ENCODE measurements at places on chromosomes 13 and 19.
A peak's percentile ranks its signal among the peaks of the same experiment; 100 is the strongest.

DNA sequence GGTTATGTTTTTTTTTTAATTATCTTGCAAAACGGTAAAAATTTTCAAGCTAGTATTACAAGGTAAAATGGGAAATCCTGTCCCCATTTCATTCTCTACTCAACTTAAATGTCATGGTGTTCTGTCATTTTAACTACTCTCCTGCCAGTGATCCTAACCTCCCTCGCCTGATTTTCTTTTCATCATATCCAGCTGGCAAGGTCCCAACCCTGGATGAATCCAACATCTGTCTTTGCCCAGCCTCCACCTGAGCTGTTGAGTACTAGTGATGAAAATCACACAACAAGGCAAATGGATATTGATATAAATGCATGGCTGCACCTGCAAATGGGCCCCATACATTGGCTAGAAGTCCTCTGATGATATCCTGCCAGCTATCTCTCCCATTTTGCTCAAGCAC is 6.9 kb upstream of the CDK8 start:
- H3K4me1 ChIP-seq: no peaks in the 10 kb centered on the region
- no peak for DNase-seq
- H3K36me3 ChIP-seq: no peaks in the 10 kb centered on the region
- no peak overlapping the region for H3K4me3 ChIP-seq

- peaks cover 18% of the 10 kb centered on the region for H3K4me1 ChIP-seq
- no peak overlapping the region for H3K4me3 ChIP-seq
- no peaks in the 10 kb centered on the region for H3K27me3 ChIP-seq
- peak; percentile 70 for DNase-seq
Measured at GRCh38 chr13:49669735-49670309, 21.5 kb downstream of the EBPL start.

DNA sequence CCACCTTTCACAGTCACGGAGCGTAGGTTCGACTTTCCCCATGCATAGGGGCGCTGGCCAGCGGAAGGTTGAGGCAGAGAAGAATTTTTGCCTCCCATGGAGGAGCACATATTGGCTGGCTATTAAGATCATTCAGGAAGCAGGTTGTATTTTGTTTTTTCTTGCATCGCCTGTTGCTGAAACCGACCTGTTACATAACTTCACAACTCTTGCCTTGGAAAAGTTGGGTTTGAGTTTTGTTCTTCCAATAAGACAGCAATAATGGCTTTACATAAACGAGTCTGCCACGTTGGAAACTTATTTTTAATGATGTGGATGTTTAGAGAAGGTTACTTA is 1.4 kb downstream of the UPF1 start:
- H3K27ac ChIP-seq: peak overlapping the region; percentile 85
- H3K4me3 ChIP-seq: peak overlapping the region; percentile 88
- H3K27me3 ChIP-seq: peaks cover 6% of the 10 kb centered on the region
- no peaks in the 10 kb centered on the region for H3K36me3 ChIP-seq
- H3K4me1 ChIP-seq: peaks cover 23% of the 10 kb centered on the region

GRCh38 chr13:30078059-30078458 is 227.6 kb upstream of the UBL3 start:
- no peaks in the 10 kb centered on the region for H3K4me1 ChIP-seq
- no peak overlapping the region for H3K27ac ChIP-seq
- H3K27me3 ChIP-seq: no peaks in the 10 kb centered on the region
- no peaks in the 10 kb centered on the region for H3K36me3 ChIP-seq

DNA sequence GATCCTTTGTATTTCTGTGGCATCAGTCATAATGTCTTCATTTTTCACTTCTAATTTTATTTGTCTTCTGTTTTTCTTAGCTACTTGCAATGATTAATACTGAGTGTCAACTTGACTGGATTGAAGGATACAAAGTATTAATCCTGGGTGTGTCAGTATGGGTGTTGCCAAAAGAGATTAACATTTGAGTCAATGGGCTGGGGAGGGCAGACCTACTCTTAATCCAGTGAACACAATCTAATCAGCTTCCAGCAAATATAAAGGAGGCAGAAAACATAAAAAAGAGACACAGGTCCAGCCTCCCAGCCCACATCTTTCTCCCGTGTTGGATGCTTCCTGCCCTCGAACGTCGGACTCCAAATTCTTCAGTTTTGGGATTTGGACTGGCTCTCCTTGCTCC is 640.9 kb upstream of the MIR17HG start:
- H3K27ac ChIP-seq: no peak overlapping the region
- no peaks in the 10 kb centered on the region for H3K36me3 ChIP-seq
- no peaks in the 10 kb centered on the region for H3K4me1 ChIP-seq
- no peaks in the 10 kb centered on the region for H3K27me3 ChIP-seq

- no peak for DNase-seq
- H3K27ac ChIP-seq: no peak overlapping the region
- peaks cover 12% of the 10 kb centered on the region for H3K4me1 ChIP-seq
- H3K36me3 ChIP-seq: no peaks in the 10 kb centered on the region
- H3K4me3 ChIP-seq: no peak overlapping the region
Measured at GRCh38 chr13:95536632-95537241, 15.8 kb upstream of the CLDN10 start.

DNA sequence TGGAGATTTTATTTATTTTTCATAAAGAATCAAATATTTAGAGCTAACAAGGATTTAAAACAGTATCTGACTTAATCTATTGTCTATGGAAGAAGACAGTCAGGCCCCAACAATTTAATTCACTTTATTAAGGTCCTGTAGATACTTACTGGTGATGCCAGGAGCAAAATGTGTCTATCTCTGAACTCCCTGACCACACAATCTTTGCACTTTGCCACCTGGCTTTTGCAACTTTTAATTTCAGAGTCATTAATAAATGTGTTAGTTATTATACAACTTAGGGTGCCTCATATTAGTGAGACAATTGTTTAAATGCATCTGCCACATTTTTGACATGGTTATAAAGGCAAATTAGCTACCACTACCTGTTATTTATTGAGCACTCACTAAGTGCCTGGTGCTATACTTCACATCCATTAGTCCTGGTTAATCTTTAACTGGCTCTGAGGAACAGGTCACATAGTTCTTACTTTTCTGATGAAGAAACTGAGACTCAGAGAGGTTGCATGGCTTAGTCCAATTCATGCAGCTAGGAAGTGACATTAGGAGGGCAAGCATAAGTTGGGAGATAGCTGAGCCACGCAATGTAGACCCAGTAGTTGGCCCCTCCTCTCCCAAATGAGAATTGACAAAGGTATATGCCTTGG is 297.9 kb downstream of the DCT start:
- no peak for DNase-seq
- peak overlapping the region; percentile 72 for H3K27ac ChIP-seq
- H3K4me3 ChIP-seq: no peak overlapping the region
